Lower lobe of right lung (tissue), 2 donors: ENCODE measurements at places on chromosomes 7 and 10.

DNA sequence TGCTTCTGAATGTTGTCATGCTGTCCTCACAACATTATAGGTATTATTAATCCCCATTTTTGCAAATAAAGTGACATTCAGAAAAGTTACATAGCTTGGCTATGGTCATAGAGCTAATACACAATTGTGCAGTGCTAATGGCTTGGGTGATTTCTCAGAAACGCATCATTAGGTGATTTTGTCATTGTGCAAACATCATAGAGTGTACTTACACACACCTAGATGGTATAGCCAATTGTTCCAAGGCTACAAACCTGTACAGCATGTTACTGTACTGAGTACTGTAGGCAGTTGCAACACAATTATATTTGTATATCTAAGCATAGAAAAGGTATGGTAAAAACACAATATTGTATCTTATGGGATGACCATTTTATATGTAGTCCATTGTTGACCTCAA lies 91.0 kb downstream of the BTAF1 start:
- no peak for DNase-seq

DNA sequence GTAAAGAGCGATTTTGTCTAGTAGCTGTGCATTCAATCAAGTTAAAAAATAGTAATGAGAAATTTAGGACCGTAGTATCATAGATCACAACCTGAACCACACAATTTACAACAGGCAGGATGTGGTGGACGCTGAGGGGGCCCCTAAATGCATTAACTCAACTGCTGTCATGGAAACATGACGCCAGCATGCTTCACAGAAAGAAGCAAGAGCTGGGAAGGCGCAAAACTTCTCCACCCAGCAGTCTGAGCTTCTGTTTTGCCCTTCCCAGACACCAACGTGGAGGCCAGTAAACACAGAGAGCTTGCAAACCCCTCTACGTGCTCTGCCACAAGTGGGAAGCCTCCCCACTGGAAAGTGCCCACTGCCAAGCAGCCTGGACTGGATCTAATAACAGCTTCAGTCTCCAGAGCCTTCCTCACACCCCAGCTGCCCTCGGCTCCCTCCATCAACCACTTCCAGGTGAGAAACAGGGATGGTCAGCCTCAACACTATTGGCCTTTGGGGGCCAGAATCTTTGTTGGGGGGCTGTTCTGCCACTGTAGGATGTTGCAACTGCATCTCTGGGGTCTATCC lies 151.8 kb downstream of the SFMBT2 start:
- DNase-seq = no peak

DNA sequence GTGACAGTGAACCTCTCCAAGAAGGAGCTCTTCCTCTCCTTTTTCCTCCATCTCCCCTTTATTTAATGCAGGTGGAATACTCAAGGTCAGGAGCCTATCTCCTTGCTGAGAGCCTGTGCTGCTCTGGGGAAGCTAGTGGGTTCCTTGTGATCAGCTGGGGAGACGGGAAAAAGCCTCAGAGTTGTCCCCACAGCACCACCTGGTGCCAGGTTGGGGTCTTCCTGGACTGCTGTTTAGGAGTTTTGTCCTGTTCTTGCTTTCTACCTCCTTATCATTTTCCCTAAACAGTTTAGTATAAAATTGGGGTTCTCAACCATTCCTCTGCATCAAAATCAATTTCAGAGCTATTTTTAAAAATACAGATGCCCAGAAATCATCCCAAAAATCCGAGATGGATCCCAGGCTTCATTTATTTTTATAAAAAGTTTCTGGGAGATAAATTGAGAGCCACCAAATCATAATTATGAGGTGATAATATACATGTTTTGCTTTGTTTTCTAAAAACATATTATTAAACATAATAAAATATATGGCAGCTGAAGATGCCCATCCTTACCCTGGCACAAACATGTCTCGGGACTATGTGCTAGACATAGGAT lies 44.3 kb downstream of the MACC1 start:
- peak; percentile 48 for DNase-seq

- DNase-seq = no peak
These were observed 56.4 kb upstream of the C1GALT1 start for GRCh38 chr7:7125963-7126362.

- peak; percentile 51 for DNase-seq
These were observed 537.1 kb upstream of the FOXK1 start for GRCh38 chr7:4144811-4145510.

GRCh38 chr7:111362506-111363054 lies 199.7 kb downstream of the IMMP2L start:
- no peak for DNase-seq
